DMS53 (cell line): ENCODE measurements at places on chromosomes 2 and 18.

DNA sequence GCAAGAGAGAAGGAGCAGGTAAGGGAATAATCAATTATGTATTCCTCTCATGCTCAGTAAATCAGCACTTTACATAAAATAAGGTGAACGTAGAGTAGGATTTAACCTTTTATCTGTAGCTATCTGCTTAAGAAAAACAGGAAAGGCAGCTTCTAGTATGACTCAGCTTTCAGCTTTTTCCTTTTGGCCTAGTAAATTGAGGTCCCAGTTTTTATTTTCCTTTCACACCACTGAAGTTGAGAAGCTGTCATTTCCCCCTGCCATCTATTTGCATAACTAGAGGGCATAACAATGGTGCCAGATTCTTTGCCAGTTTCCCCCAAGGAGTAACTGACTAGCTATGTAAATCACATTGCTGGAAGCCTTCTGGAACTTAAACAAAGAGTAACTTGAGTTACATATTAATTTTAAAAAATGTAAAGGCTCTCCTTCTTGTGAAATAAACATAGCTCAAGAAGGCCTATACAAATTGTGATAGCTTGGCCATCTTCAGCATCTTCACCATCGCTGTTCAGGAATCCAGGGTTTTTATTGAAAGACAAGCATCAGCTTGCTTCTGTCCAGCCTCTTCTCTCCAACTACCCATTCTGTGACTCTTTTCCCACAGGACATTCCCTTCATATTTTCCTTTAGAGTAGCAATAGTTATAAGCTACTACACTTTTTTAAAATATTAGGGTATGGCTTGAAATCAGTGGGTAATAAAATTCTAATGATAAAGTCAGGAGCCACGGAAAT, 97.0 kb downstream of the KYNU start:
- peak; percentile 49 for DNase-seq

DNA sequence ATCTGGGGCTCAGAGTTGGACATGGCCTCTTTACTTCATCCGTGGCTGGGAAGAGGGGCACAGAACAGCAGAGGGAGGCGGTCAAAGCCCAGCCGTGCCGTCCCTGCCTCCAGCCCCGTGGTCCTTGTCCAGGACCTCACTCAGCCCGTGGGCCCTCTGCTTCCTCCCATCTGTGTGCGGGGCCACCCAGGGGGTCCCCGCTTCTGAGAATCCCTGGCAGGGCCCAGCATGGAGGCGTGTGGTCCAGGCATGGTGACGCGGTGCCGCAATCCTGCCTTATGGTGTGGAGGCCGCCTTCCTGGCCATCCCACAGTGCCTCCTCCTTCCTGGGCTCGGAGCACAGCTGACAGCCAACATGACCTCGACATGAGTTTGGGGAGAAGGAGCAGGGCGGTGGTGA, 232.6 kb downstream of the FAM210A start:
- DNase-seq = no peak

DNA sequence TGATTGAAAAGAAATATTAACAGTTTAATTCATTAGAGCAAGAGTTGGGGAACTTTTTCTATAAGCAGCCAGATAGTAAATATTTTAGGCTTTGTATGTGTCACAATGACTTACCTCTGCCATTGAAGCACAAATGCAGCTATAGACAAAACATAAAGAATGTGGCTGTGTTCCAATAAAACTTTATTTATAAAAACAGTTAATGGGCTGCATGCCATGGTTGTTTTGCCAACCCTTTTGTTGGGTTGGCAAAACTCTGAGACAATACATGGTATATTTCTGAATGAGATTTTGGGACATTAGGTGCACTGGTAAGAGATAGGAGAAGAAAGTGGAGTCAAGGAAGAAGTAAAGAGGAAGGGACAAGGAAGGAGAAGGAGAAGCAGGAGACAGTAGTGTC, 61.8 kb upstream of the CERS6 start:
- DNase-seq = no peak

GRCh38 chr2:40164736-40165508, 287.0 kb downstream of the SLC8A1 start:
- no peak for DNase-seq

- DNase-seq = no peak
Measured at GRCh38 chr2:86027922-86028765, 77.5 kb downstream of the POLR1A start.
